T-helper 1 cell treated with Interleukin-12 subunit alpha and Interleukin-12 subunit beta and Interleukin-4 antibody, amounts not matched to agents 30 ng/mL and 1 ng/mL, for 36 hours (primary cell): ENCODE measurements at places on chromosomes 7 and 10. TPM values are rescaled to one million over a fixed set of nuclear protein-coding genes. Genes with fewer than 3 reads are reported as not detected.

ASIC3 gene
- 4.5 and 5.4 TPM in 2 replicates for total RNA-seq

TRDMT1 gene
- 8.1 and 9.1 TPM in 2 replicates for total RNA-seq

ENTPD1 gene
- total RNA-seq: 45.4 and 47.1 TPM in 2 replicates

NKX2-3 gene
- not detected in 2 replicates for total RNA-seq

PURB gene
- total RNA-seq: 31.1 TPM in 2 replicates

SAP25 gene
- total RNA-seq: 20.9 and 23.8 TPM in 2 replicates

ARMC10 gene
- total RNA-seq: 33.2 and 35.2 TPM in 2 replicates
